Activated T-helper 2 cell treated with anti-CD3 and anti-CD28 coated beads, Interferon-gamma antibody, Interleukin-2, Interleukin-4, amounts not matched to agents 10 μg/mL and 5 μg/mL and 100 μg/mL, durations not matched to agents 14 hours and 24 hours and 36 hours (primary cell): ENCODE measurements at places on chromosomes 2 and 18. TPM values are rescaled to one million over a fixed set of nuclear protein-coding genes. Genes with fewer than 3 reads are reported as not detected.

Gene TMEM182
- total RNA-seq, result 3.2 and 4.1 TPM in 2 replicates

Gene STAT4
- 92.2 and 96.9 TPM in 2 replicates for total RNA-seq

Gene NMUR1
- total RNA-seq, result 0.16 and 0.28 TPM in 2 replicates

Gene CCBE1
- total RNA-seq, result not detected in 2 replicates

Gene MREG
- 15.3 and 15.7 TPM in 2 replicates for total RNA-seq

Gene DHRS9
- total RNA-seq, result 3.3 and 3.6 TPM in 2 replicates

Gene RAB27B
- total RNA-seq, result 0.75 and 0.92 TPM in 2 replicates

Gene HOXD3
- total RNA-seq, result not detected in 2 replicates

Gene FHOD3
- not detected in 2 replicates for total RNA-seq

Gene CRYGD
- total RNA-seq, result not detected in 2 replicates
